EH (cell line): ENCODE measurements at places on chromosomes 2 and 18.

DNA sequence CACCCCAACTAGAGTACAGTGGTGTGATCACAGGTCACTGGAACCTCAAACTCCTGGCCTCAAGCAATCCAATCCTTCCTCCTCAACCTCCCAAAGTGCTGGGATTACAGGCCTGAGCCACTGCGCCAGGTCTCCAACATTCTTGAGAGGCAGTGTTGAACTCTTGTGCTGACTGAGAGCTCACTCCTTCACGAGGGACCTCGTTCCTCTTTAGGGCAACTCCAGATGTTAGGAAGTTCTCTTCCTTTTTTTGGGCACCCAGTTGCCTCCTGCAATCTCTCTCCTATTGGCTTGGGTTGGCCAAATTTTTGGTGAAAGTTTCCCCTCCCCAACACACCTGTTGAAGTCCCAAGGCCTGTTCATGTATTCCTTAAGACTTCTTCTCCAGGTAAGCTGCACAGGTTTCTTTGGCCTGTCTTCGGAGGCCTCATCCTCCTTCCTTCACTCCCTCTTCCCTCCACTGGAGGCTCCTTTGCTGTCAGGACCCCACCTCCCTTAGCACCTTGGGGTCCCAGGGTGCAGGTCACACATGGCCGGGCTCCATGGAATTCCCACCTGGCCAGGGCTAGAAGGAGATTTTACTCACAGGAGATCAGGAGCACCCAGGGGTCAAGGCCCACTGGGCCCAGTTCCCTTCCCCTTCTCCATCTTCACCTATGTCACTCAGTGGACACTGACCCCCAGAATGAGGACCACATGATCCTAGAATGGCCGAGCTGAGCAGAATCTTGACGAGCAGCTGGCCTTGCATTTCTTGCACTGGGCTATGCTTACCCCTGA, 94.6 kb upstream of the SMAD2 start:
- no peak for DNase-seq

DNA sequence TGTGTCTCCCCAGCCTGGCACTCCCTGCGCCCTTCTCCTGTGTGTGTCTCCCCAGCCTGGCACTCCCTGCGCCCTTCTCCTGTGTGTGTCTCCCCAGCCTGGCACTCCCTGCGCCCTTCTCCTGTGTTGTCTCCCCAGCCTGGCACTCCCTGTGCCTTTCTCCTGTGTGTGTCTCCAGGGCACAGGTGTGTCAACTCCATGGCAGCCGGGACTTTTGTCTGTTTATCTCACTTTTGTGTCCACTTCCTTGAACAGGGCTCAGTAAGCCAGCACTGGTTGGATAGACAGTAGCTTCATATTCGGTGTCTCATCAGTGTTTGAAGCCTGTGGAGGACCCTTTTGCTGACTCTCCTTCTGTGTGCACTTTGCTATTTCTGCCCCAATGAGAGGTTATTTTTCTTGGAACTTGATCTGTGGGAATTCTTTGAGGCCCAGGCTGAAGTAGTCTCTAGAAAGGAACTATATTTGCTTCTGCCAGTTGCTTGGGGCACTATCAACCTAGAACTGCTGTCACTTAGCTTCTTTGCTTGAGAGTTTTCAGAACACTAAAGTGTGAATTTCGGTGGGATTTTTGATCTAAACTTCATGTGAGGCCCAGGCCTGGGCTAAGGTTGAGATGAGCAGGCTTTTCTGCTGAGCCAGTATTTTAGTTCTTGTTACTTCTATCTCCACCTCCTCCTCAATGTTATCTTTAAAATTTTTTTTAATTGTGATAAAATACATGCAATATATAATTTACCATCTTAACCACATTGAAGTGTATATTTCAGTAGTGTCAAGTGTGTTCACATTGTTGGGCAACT, 8.3 kb upstream of the ASB1 start:
- peak; percentile 72 for DNase-seq

GRCh38 chr2:79860228-79861058, 347.6 kb downstream of the CTNNA2 start:
- peak; percentile 31 for DNase-seq

DNA sequence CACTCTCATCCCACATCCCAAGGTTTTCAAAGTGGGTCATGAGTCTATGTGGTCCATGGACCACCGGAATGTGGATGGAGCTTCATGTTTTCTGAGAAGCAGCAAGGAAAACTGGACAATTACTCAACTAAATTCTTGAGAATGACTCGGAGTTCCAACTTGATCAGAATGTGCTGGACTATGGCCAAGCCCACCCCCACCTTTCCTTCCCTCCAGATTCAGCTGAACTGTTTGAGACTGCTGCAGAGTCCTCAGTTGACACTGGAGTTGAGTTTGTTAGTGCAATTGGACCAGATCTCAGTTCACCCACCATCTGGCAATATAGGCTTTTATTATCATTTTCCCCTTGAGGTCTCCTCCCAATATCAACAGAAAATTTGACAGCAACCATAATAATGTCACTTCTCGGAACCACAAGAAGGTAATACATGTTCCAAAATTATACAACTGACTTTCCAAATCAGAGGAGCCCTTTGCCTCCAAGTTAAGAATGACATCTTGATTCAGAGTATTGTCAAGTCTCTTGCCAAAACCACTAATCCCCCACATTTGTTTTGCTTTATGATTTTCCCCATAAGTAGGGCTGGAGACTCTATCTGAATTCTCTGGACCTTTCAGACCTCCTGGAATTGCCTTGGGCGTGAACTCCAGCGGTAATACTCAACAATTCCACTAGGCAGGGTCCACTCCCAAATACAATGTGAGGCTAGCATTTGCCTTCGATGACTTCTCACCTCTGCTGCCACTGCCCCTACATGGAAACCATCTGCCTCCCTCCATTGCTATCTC, 8.8 kb downstream of the COL4A4 start:
- peak; percentile 68 for DNase-seq
